ENCODE measurements at places on chromosomes 5 and 9.
A peak's percentile ranks its signal among the peaks of the same experiment; 100 is the strongest.

GRCh38 chr5:16736158-16736995 lies 119.6 kb upstream of the RETREG1 start:
- peak; percentile 75 for DNase-seq

- no peak for DNase-seq
Observed at GRCh38 chr5:29963956-29964355, 1229.5 kb upstream of the CDH6 start.

DNA sequence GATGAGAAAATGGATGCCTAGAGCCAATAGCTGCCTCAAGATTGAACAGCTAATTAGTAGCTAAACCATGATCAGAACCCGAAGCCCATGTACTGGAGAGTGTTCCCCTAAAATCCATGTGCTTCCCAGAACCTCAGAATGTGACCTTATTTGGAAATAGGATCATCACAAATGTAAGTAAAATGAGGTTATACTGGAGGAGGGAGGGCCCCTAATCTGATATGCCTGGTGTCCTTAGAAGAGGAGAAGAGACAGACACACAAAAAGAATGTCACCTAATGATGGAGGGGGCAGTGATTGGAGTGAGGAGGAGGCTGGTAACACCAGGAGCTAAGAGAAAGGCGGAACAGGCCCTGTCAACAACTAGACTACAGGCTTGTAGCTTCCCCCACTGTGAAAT lies 41.3 kb upstream of the FBP1 start:
- no peak for DNase-seq

- no peak for DNase-seq
Observed at GRCh38 chr5:109558364-109558763, 131.4 kb upstream of the MAN2A1 start.

- DNase-seq: no peak
Observed at GRCh38 chr5:41065691-41066335, 5.3 kb downstream of the MROH2B start.

- DNase-seq: no peak
Observed at GRCh38 chr5:23001120-23001519, 148.0 kb upstream of the CDH12 start.

- no peak for DNase-seq
Observed at GRCh38 chr5:149338364-149338763, 6.9 kb upstream of the GRPEL2 start.

- no peak for DNase-seq
Observed at GRCh38 chr5:13843175-13843846, 101.2 kb downstream of the DNAH5 start.

DNA sequence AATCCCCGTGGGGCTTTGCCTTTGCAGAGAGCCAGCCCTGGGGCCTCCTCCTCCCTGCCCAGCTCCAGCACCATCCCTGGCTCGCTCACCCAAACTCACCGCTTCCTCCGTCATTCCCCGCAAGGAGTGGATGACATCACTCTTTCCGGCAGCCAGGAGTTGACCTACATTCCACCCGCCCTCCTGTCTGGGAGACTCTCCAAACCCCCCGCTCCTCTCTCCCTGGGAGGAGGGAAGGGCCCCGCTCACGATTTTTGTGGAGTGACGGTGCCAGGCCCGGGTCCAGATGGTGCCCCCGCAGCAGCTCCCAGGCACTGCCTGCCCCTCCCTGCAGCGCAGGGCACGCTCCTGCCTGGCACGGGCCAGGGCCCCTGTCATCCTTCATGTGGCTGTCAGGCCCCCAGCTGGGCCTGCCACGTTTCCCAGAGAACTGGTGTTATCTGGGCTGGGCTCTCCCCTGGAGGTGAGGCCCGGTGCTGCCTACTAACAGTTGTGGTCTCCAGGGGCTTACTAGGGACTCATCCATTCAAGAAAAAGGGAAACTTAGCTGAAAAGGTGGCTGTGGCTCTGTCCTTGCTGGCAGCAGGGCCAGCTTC lies 52.3 kb downstream of the NTNG2 start:
- DNase-seq: no peak

DNA sequence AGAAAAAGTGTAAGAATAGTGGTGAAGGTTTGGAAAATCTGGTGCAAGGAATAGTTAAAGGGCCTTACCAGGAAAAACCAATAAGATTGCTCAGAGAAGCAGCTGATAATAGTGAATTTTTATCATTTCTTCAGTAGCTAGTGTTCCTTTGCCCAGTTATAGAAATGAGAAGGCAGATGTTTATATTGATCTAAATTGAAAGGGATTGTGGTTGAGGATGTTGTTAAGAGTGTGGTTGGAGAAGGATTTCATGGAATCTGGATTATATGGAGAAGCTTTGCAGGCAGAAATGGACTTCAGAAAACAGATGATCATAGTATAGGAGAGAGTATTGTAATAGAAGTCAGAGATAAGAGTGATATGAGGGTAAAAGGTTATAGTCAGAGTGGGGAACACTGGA lies 102.6 kb downstream of the XRCC4 start:
- DNase-seq: no peak

DNA sequence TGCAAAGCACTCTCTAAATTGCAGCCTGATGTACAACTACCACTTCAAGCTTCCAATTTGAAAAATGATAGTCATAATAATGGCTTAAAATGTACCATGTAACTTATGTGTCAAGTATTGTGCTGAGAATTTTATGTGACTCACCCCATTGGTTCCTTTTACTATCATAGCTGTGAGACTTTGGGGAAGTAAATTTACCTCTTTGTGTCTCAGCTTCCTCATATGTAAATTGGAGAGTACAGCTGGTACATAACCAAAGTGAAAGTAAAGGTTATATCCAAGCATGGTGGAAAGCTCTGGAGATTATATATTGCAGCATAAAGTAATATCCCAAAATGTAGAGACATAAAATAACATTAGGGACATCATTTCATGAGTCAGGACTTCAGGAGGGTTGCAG lies 2200.4 kb upstream of the C9orf72 start:
- no peak for DNase-seq

GRCh38 chr5:95083606-95084005 lies 201.3 kb downstream of the MCTP1 start:
- DNase-seq: no peak

All from NCI-H1436 treated with DMSO at 0.1 percent for 48 hours (cell line).